Esophagus mucosa (tissue), 1 donor: ENCODE measurements at places on chromosomes 7 and 10. TPM values are rescaled to one million over a fixed set of nuclear protein-coding genes. Genes with fewer than 3 reads are reported as not detected.

DNA sequence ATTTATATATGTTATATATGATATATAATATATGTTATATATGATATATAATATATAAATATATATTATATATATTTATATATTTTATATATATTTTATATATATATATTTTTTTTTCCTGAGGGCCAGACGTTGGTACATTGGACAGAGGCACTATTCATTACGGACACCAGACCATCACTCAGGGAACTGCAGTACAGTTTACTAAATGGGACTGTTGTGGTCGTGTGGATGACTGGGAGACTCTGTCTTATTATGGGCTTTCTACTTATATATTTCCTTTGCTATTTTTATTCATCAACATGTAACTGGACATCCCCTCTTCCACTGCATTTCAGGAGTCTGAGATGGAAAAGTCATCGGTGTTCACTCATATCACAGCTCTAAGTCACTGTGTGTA lies 87.1 kb upstream of the PRKCQ start:
- no peak for ATAC-seq

DNA sequence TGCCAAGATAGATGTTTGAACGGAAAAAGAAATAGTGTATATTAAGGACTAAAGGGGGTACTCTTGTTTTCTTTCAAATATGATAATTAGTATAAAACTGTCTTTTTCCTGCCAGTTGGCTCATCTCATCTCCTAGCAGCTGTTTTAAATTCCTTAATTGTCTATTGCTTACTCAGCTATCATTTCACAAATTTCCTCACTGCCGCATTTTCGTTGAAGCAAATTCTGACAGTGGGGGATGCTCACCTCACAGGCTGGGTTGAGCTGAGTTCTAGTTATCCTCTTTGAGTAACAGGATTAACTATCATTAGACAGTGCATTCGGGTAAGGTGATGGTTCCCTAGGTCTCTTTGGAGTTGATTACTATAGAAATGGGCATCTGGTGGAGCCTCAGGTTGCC lies 592.0 kb downstream of the AUTS2 start:
- ATAC-seq, result no peak

DNA sequence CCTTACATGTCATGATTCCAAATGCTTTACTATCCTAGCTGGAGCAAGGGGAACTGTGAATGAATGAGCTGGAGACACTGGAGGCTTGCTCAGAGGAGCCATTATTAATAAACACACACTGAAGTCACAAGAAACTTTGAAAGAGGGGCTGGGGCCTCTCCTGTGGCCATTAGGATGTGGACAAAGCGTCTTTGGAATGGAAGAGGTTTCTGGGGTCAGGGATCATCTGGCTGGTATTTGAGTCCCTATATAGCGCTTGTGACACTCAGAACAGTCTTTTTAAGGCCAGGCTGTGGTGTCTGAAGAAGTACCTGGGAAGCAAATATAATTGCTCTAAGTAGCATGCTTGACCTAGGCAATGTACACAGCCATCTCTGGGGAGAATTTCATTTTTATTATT lies 193.0 kb downstream of the JCAD start:
- ATAC-seq, result no peak

DNA sequence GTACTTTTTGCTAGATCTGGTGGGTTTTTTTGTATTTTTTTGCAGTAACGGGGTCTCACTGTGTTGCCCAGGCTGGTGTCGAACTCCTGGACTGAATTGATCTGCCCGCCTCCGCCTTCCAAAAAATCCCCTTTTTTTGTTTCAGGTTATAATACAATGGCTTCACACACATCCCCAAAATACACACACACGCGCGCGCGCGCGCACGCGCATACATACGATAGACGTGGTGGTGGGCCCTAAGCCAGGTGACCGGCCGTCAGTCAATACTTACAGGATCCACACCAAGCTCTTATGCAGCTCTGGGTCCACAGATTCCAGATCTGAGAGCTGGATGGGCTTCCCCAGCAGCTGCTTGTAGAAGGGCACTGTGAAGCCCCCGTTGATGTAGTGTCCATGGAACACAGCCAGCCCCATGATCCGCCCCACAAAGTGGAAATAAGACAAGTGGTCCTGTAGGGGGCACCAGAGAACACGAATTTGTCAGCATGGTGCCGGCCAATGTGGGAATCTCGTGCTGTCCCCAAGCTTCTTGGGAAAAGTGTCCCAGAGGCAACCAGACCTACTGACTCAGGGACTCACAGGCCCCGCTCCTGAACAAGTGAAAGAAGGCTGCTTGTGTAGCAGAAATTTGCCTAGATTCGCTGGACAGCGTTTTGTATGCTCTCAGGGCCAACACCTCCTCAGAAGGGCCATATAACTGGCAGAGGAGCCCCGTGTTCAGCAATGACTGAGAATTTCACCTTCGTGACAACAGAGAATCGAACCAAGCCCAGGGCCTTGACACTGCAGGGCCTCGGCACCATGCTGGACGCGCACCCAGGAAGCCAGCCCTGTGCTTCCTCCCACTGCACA lies 103.6 kb downstream of the SMURF1 start:
- peak; percentile 70 for ATAC-seq

- ATAC-seq, result no peak
Observed at GRCh38 chr10:70048030-70048723, 4.5 kb upstream of the MACROH2A2 start.

GRCh38 chr7:66877577-66878300 lies 43.3 kb upstream of the TMEM248 start:
- no peak for ATAC-seq

- no peak for ATAC-seq
Observed at GRCh38 chr10:15436696-15437095, 65.6 kb upstream of the FAM171A1 start.

The NOC3L gene
- total RNA-seq, result 11.8 TPM

The GALNT17 gene
- total RNA-seq, result 0.36 TPM

The ERVW-1 gene
- total RNA-seq, result not detected

The DOCK1 gene
- total RNA-seq, result 37.6 TPM

The BZW2 gene
- 58.9 TPM for total RNA-seq

The ABLIM1 gene
- total RNA-seq, result 304 TPM
